ENCODE measurements at places on chromosomes 2 and 18. TPM values are rescaled to one million over a fixed set of nuclear protein-coding genes. Genes with fewer than 3 reads are reported as not detected.

FZD7 gene
- 68.4 TPM for total RNA-seq

INO80B gene
- total RNA-seq, result 14.9 TPM

RAB6C gene
- not detected for total RNA-seq

TSPYL6 gene
- not detected for total RNA-seq

SGPP2 gene
- not detected for total RNA-seq

AOX1 gene
- 23.2 TPM for total RNA-seq

ACAA2 gene
- 74.5 TPM for total RNA-seq

IL1B gene
- 54.3 TPM for total RNA-seq

EMILIN2 gene
- total RNA-seq, result 26.5 TPM
